Activated CD4-positive, alpha-beta T cell treated with anti-CD3 and anti-CD28 coated beads for 24 hours (primary cell): ENCODE measurements at places on chromosomes 6 and 20.

DNA sequence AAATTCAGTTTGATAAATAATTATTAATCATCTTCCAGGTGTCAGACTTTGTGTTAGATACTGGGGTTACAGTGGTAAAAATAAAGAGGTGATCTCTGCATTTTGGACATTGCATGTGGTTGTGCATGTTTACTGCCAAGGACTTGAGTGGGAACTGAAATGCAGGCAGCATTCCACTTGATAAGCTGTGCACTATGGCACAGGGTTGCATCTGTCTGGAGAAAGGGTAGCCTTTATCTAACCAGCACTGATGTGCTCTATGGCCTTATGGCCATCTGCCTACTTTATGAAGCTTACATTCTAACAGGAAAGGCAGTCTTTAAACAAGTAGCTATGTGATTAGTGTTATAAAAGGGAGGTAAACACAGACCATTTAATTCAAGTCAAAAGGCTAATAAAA, 53.0 kb upstream of the MLIP start:
- no peak for DNase-seq

GRCh38 chr6:129685662-129686031, 24.3 kb downstream of the ARHGAP18 start:
- DNase-seq: no peak

- DNase-seq: no peak
Observed at GRCh38 chr6:149054559-149055194, 262.8 kb upstream of the TAB2 start.

DNA sequence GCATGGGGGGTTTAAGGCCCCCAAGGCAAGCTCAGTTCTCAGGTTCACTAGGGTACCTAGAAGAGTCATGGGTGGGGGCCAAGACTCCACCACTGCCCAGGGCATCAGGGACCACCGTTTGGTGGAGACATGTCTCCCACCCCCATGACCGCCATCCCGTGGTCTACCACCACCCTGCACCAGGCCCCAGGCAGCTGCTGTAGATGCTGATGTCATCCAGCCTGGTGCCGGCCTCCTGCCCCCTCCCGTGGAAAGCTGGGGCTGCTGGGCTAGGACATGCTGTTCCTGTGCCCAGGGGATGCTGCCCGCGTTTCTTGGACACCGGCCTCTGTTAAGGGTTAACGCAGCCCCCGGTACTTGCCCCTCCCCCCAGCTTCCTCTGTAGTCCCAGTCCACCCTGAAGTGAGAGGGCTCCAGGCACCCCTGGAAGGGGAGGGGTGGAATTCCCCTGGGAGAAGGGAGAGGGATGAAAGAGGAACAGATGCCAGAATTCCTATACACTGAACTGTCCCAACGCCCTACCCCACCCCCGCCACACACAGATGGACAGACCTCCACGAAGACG, 587 bp downstream of the IP6K3 start:
- no peak for DNase-seq

DNA sequence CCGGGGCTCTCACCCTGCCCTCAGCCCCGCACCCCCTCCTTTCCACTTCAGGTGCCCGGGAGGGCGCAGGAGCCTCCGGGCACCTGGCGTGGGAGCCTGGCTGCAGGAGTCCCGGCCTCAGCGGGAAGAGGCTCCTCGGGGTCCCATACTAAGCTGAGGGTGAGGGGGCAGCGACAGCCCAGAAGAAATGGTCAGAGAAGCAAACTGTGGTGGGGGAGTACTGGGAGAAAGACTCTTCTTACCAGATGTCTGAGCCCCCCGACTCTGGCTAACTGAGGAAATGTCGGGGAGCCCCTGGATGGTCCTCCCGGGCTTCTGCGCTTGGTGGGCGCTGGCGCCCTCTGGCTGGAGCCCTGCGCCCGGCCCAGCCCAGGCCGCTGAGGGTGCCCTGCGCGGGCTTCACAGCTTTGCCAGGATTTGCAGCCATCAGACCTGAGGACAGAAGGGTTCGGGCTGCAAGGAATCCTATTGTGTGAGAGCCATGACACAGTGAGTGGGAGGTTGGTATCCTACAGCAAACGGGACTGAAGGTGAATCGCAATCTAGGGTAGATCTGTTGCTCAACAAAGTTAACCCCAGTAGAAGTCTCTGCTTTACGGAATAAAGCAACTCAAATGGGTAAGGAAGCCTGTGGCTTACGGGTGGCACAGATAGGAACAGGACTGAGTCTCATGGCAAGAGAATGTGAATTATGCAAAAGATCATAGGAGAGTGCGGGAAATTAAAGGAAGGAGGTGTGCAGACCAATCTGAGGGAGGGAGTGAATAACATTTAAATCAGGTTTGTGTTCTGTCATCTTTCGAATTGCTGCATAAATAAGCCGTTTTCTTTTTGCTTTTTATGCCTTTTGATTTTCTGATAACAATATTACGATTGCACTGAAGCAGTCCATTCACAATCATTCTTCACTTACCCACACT, 639 bp upstream of the RCAN2 start:
- DNase-seq: no peak

GRCh38 chr20:12592756-12593155, 416.0 kb upstream of the SPTLC3 start:
- no peak for DNase-seq

- DNase-seq: no peak
Observed at GRCh38 chr20:40848526-40848925, 159.5 kb upstream of the MAFB start.

- DNase-seq: no peak
Observed at GRCh38 chr6:83708970-83709747, at the start of gene SNAP91. TSS of gene SNAP91 (minus strand) at chr6:83709101. CDS start at chr6:83707927, 1,174 bp downstream.

GRCh38 chr20:24912397-24913075, 36.5 kb upstream of the CST7 start:
- DNase-seq: no peak
